Chondrocyte (in vitro differentiated cells): ENCODE measurements at places on chromosomes 4 and X. TPM values are rescaled to one million over a fixed set of nuclear protein-coding genes. Genes with fewer than 3 reads are reported as not detected.
A peak's percentile ranks its signal among the peaks of the same experiment; 100 is the strongest.

Gene ODAPH
- total RNA-seq: not detected in 3 replicates

Gene SAGE1
- total RNA-seq: not detected in 3 replicates

Gene CPZ
- total RNA-seq: 8.9 to 22.2 TPM (median 9.5 TPM) in 3 replicates

Gene PDGFC
- total RNA-seq: 70.0 to 131 TPM (median 70.9 TPM) in 3 replicates

Gene SMIM31
- not detected in 3 replicates for total RNA-seq

DNA sequence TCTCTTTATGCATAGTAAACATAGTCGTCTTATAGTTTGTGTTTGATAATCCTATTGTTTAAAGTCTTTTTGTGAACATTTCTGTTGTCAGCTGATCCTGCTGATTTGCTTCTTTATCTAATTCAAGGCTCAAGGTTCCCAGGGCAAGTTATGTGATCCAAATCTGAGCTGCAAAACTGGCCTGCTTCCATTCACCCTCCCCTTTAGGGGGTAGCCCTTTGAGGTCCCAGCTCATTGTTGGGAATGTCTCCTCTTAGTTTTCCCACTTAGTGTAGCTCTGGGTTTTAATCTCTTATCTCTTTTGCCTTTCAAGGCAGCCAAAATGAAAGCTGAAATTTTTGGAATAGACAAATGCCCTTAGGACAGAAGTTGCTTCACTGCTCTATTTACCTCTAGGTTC, 40.2 kb upstream of the MAGED1 start:
- DNase-seq: no peak
- no peaks in the 10 kb centered on the region for H3K4me1 ChIP-seq
- H3K27me3 ChIP-seq: no peaks in the 10 kb centered on the region
- no peak overlapping the region for H3K4me3 ChIP-seq

GRCh38 chr4:184588893-184589292, 60.4 kb downstream of the CASP3 start:
- H3K36me3 ChIP-seq: no peaks in the 10 kb centered on the region
- H3K4me1 ChIP-seq: no peaks in the 10 kb centered on the region
- H3K27ac ChIP-seq: no peak overlapping the region
- H3K4me3 ChIP-seq: no peak overlapping the region
- no peak for DNase-seq

DNA sequence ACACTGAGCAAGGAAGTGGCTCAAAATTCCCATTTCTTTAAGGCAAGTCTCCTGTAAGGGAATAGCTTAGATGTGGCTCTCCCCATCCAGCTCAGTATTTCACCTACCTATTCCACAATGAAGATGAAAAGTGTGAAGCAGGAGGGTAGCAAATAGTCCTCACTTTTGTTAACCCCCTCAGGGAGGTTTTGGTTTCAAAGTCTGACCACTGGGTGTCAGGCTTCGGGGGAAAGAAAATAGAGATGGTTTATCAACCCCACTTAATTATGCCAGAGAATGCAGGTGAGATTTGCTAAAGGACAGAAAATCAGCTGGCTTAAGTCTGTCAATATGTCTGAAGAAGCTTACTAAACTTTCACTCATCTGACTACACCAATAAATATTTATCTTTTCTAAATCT, 69.5 kb downstream of the DHX15 start:
- no peak overlapping the region for H3K4me3 ChIP-seq
- H3K4me1 ChIP-seq: peaks cover 23% of the 10 kb centered on the region
- no peak for DNase-seq
- no peak overlapping the region for H3K27ac ChIP-seq
- peaks cover 5% of the 10 kb centered on the region for H3K36me3 ChIP-seq

- H3K27ac ChIP-seq: peak overlapping the region; percentile 65
- DNase-seq: no peak
- H3K36me3 ChIP-seq: no peaks in the 10 kb centered on the region
- no peak overlapping the region for H3K4me3 ChIP-seq
- peaks cover 15% of the 10 kb centered on the region for H3K4me1 ChIP-seq
- no peaks in the 10 kb centered on the region for H3K27me3 ChIP-seq
Observed at GRCh38 chr4:153159728-153160221, 44.5 kb upstream of the TRIM2 start.

GRCh38 chrX:133493366-133493765, 78.1 kb upstream of the GPC4 start:
- no peaks in the 10 kb centered on the region for H3K27me3 ChIP-seq
- H3K27ac ChIP-seq: no peak overlapping the region
- no peak overlapping the region for H3K4me3 ChIP-seq
- H3K4me1 ChIP-seq: peaks cover 30% of the 10 kb centered on the region

- no peaks in the 10 kb centered on the region for H3K4me1 ChIP-seq
- no peak overlapping the region for H3K27ac ChIP-seq
- H3K27me3 ChIP-seq: no peaks in the 10 kb centered on the region
- no peak for DNase-seq
- H3K4me3 ChIP-seq: no peak overlapping the region
- no peaks in the 10 kb centered on the region for H3K36me3 ChIP-seq
Observed at GRCh38 chrX:132743086-132743485, 215.3 kb downstream of the HS6ST2 start.

DNA sequence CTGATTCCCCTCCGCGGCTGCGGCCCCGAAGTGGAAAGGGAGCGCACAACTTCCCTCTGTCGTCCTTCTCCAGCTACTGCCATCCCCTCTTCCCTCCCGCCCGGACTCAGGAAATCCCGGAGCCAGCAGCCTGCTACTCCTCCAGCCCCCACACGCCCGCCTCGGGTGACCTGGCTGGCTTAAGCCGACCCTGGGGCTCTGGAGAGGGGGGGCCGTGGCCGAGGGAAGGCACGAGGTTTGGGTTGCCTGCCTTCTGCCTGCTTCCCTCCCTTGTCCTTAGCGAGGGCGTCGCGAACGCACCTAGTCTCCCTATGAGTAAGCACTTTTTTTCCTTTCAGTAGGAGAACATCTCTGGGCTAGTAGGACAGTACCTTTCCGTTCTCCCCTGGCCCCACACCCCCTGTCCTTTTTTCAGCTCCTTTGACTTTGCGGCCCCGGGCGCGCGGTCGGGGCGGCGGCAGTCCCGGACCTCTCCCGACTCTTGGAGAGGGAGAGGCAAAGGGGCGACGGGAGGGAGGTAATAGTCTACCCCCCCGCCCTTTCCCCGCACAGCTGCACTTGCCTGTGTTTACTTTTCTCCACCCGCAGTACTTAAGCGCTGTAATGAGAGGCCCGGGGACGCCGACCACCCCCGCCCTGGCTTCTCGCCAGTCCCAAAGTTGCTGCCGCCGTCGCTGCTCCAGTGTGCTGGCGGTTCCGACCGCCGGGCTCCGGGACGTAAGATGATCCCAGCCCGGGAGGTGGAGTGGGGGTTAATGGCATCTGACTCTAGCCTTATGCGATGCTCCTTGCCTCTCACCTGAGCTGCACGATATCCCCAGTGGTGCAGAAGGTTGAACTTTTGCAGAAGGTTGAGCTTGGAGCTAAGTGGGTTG, 868 bp downstream of the PLS3 start:
- peaks cover 56% of the 10 kb centered on the region for H3K4me1 ChIP-seq
- no peaks in the 10 kb centered on the region for H3K27me3 ChIP-seq
- peak overlapping the region; percentile 99 for H3K4me3 ChIP-seq
- H3K36me3 ChIP-seq: peaks cover 4% of the 10 kb centered on the region
- H3K27ac ChIP-seq: peak overlapping the region; percentile 99
- DNase-seq: peak; percentile 90

- H3K27ac ChIP-seq: no peak overlapping the region
- peaks cover 18% of the 10 kb centered on the region for H3K27me3 ChIP-seq
- peaks cover 16% of the 10 kb centered on the region for H3K4me1 ChIP-seq
- no peak overlapping the region for H3K4me3 ChIP-seq
- DNase-seq: no peak
- H3K36me3 ChIP-seq: no peaks in the 10 kb centered on the region
Observed at GRCh38 chr4:153798901-153799693, 10.2 kb upstream of the SFRP2 start.
